ENCODE measurements at places on chromosomes 5 and 9.
A peak's percentile ranks its signal among the peaks of the same experiment; 100 is the strongest.

DNA sequence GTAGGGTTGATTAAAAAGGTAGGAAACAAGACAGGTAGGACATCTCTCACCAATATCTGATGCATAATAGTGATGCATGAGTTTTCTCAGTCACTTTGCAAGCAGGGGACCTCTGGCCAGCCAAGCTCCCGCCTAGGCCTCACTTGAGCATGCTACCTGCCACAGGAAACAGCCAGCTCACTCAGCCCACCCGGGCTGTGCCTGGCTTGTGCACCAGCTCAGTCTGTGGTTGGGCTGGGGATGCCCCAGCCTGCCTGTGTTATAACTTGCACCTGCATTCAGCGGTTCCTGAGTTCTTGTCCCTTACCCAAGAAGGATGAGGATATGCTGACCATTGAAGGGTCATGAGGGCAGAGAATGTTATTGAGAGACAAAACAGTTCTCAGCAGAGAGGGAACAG lies 172.8 kb upstream of the PLCXD3 start:
- no peak for DNase-seq

- no peak for DNase-seq
These were observed 35.1 kb downstream of the CORO2A start for GRCh38 chr9:98157372-98157771.

DNA sequence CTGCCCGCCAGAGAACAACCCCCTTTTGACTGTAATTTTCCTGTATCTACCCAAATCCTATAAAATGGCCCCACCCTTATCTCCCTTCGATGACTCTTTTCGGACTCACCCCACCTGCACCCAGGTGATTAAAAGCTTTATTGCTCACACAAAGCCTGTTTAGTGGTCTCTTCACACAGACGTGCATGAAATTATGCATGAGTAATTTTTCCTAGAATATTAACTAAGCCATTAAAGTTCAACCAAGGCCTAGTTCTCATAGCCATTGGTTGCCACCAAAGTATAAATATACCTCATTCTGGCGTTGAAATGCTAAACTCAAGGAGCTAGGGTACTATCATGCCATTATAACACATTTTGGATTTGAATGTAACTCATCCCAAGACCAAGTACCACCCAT lies 243.9 kb downstream of the ZNF608 start:
- no peak for DNase-seq

DNA sequence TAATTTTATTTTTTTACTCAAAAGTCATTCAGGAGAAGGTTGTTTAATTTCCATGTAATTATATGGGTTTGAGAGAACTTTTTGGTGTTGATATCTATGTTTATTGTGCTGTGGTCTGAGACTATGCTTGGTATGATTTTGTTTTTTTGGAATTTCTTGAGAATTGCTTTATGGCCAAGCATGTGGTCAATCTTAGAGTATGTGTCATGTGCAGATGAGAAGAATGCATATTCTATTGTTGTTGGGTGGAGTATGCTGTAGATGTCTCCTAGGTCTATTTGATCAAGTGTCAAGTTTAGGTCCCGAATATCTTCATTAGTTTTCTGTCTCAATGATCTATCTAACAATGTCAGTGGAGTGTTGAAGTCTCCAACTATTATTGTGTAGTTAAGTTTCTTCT lies 134.9 kb downstream of the HMHB1 start:
- DNase-seq, result no peak

- no peak for DNase-seq
These were observed 6.0 kb downstream of the KIF2A start for GRCh38 chr5:62312036-62312435.

- peak; percentile 99 for DNase-seq
These were observed at the start of gene MRPS30 for GRCh38 chr5:44808435-44809214. TSS of gene MRPS30 (plus strand) at chr5:44808947. CDS start at chr5:44808963, 16 bp downstream.

DNA sequence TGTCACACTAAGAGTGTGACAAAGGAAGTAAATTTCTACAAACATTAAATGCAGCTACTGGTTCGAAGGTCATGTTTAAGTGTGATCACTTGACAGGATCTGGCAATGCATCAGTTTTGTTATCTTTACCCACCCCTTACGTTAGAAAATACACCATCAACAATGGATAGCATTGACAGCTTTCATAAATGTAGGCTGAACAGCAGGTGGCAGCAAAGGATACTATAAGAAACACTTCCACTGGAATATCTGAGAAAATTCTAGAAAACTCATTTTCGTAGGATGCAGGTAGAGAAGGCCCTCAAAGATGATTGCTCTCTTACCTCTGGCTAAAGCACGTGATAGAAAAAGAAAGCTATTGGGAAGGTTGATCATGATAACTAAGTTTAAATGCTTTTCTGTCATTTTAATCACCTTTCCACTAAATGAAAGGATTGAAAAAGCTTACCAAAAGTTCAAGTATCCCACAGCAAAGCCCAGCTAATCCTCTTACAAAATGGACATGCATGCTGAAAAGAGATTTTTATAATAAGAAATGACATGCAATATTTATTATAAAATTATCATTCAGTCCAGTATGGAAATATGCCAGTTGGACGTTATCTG lies 292.5 kb downstream of the PARP8 start:
- DNase-seq, result peak; percentile 64

DNA sequence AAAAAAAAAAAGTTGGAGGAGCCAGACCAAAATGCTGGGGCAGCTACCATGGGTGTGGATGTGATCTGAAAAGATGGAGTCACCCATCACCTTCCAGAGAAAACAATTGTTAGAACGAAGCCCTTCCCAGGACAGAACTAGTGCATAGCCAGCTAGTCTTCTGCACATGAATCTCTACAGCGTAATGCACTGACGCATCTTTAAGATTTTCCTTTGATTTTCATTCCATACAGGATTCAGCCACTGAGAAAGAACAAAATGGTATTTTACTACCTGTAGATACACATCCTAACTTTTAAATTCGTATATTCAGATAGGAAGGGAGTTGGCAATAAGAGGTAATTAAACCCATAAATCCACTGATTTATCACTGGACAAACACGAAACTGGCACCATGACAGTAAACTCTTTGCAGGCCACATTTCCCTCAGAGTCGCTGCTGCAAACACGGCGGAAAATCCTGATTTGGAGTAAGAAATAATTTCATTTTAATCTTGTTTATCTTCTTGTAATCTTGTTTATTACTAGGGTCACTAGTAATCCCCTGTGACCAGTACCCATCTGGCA lies 206.6 kb downstream of the SPOCK1 start:
- DNase-seq, result peak; percentile 47

DNA sequence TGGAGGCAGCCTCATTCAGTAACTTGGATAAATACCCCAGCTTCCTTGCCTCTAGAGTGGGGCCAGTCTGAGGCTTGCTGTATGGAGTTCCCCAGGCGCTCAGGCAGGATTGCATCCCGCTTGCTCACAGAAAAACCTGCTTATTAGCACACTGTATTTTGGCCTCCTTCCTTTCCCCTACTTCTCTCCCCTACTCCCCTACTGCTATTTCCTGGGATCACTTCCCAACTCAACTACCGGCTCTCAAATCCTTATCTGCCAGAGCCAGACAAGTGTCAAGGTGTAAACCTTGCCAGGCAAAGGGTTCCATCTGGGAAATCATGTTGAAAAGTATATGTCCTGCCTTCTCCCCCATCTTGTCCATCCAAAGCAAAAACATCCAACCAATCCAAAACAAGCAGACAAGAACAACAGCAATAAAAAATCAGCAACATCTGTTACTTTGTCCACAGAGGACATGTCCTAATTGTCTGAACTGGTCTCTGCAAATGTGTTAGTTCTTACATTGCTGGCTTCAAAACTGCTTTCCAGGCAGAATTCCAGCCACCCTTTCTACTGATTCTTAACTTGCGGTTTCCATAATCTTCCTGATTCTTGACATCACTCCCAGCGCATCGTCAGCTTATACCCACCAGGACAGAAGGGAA lies 164.1 kb upstream of the SEMA6A start:
- no peak for DNase-seq

DNA sequence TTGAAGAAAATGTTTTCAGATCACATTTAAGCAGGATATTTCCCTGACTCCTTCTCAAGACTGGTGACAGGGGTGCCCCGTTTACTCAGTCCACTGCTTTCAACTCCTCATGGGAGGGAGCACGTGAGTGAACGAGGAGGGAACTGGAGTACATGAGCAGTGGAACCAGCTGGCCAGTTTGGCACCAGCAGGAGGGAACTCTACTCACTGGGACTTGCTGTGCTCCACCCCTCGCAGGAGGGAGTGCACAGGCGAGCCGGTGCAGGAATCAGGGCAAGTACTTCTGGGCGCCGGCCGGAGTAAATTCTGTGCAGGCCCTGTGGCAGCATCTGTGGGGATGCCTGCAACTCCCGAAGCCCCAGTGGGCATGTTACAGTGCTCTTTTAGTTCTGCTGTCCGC lies 1941.1 kb upstream of the C9orf72 start:
- DNase-seq, result no peak

GRCh38 chr5:43772764-43773477 lies 169.9 kb downstream of the NNT start:
- DNase-seq, result no peak

DNA sequence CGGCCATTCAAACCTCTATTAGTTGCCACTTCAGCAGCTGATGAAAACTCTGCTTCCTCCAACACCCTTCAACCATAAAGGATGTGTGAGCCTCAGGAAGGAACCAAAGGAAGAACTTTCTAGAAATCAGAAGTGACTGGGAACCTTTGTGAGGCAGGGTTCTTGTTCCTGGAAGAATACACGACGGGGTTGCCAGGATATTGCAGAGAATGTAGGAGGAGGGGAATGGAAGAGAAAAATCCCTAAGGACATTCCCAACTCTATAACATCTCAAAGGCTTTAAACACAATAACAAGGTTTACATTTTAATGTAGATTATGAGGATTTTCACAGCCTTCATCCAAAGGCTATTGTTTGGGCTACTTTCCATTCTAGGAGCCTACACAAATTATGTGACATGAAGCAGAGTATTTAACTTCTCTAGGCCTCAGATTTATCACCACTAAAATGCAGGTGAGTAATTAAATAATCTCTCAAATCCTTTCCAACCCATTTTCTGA lies 147.7 kb downstream of the GLIS3 start:
- no peak for DNase-seq

- DNase-seq, result no peak
These were observed 249.0 kb upstream of the WWC1 start for GRCh38 chr5:168042284-168043068.

- no peak for DNase-seq
These were observed 25.5 kb upstream of the KCNIP1 start for GRCh38 chr5:170478306-170478705.

DNA sequence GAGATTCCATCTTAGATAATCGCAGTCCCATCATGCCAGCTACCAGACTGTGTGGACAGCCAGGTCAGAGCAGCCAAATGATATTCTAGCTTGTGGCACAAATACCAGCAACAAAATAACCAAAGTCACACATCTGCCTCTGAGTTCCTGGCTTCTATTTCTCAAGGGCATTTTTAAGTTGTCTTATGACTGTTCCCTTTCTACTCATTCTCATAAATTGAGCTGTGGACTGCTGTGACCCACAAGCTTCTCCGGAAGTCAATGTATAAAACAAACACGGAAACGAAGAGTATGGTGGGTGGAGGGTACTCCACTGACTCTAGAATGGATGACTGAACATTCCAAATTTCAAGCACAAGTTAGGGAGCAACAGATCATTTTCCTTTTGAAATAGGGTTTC lies 43.9 kb downstream of the PDCD1LG2 start:
- DNase-seq, result no peak

GRCh38 chr9:115884846-115885245 lies 268.7 kb upstream of the PAPPA start:
- DNase-seq, result no peak
